Pericardium fibroblast (primary cell): ENCODE measurements at places on chromosomes 5 and 9. TPM values are rescaled to one million over a fixed set of nuclear protein-coding genes. Genes with fewer than 3 reads are reported as not detected.

Gene CYLC2
- not detected in 2 replicates for total RNA-seq

Gene SUSD1
- 4.9 and 17.9 TPM in 2 replicates for total RNA-seq

Gene MSMP
- total RNA-seq: not detected in 2 replicates

Gene BHMT
- not detected in 2 replicates for total RNA-seq

Gene SPEF2
- total RNA-seq: 1.5 and 1.8 TPM in 2 replicates

Gene PDE4D
- 5.7 and 9.7 TPM in 2 replicates for total RNA-seq

Gene PCDHB5
- 0.34 and 2.2 TPM in 2 replicates for total RNA-seq

Gene GLDC
- total RNA-seq: 0.51 and 3.5 TPM in 2 replicates

Gene SV2C
- total RNA-seq: not detected in 2 replicates

Gene TMEFF1
- total RNA-seq: 2.5 and 3.7 TPM in 2 replicates

Gene FAM78A
- total RNA-seq: 1.7 and 2.0 TPM in 2 replicates

Gene TTC39B
- 6.1 and 11.2 TPM in 2 replicates for total RNA-seq

Gene DAB2
- total RNA-seq: 85.1 and 109 TPM in 2 replicates
